ENCODE measurements at places on chromosomes 5 and 9. TPM values are rescaled to one million over a fixed set of nuclear protein-coding genes. Genes with fewer than 3 reads are reported as not detected.

DNA sequence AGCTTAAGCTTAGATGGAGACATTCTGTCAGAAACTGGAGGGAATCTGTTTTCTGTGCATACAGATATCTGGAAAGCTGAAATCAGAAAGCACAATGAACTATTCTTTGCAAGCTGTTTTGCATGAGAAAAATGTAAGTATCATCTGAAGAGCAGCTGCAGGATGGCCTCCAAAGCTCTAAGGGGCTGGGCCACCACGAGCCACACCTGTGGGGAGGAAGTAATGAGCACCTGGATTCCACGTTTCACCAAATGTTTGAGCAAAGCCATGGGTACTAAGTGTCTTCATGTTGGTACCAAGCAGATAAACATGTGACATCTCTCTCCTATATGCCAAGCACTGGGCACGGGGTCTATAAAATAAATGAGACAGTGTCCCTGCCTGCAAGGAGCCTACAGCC, 199.3 kb downstream of the TTLL11 start:
- no peak for DNase-seq

DNA sequence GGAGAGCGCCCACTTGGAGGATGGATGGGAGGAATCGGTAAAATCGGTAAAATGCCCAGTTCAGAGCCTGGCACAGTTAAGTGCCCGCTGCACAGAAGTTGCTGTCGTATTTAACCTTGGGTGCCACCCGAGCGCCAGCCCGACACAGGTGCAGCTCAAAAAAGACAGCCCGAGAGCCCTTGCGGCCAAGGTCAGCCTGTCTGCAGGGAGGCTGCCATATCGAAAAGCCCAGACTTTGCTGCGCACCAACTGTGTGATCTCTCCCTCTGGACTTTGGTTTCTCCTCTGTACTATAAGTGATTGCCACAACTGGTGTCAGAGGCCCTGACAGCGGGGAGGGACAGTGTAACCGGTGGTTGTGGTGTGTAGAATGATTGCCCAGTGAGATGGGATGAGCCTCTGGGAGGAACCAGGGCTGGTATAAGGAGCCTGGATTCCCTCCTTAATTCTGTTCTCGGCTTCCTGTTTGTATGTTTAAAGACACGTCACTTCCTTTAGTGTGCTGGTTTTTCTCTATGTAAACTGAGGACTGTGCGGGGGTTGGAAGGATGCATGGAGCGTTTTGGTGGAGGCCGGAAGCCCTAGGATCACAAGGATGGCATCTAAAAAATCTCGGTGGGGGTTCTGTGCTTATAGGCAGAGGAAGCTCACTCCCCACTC, 792 bp downstream of the NTMT1 start:
- no peak for DNase-seq

- no peak for DNase-seq
These were observed 133.4 kb downstream of the PALM2AKAP2 start for GRCh38 chr9:109913461-109913810.

- DNase-seq = no peak
These were observed 354.8 kb downstream of the NR2F1-AS1 start for GRCh38 chr5:93226202-93226735.

DNA sequence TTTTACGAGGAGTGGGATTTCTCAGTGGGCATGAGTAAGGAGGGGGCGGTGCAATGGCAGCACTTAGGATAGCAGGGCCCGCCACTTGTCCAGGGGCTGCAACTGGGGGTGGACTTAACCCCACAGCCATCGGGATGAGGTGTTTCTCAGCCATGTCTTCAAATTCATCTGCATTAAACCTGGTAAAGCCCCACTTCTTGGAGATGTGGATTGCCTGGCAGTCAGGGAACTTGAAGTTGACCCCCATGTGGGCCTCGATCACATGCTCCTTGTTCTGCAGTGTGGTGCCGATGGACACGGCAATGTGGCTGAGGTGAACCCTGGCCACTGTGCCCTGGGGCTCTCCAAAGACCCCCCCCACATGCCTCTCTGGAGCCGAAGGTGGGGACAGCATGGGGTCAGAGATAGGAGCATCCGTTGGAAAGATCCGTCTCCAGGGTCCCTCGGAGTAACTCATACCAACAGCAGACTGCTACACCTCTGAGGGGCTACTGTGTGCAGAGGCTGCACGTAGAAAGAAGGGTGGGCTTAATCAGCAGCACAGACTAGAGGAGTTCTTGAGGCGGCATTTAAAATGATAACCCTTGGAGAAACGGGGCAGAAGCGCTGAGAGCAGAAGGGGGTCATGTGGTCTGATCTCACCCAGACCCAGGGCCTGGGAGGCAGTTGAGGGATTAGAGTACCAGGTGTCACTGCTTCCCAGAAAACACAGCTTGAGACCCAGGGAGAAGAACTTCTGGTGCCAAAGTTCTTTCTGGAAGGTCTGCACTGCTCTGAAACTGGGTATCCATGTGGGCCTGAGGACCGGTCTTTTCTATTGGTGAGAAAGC, 141.4 kb downstream of the MTX3 start:
- DNase-seq = no peak

GRCh38 chr9:36116593-36116992, 19.9 kb upstream of the GLIPR2 start:
- DNase-seq = no peak

- DNase-seq = no peak
These were observed 16.0 kb downstream of the LYRM7 start for GRCh38 chr5:131186561-131187256.

- DNase-seq = no peak
These were observed 269.8 kb downstream of the GADD45G start for GRCh38 chr9:89874351-89875321.

DNA sequence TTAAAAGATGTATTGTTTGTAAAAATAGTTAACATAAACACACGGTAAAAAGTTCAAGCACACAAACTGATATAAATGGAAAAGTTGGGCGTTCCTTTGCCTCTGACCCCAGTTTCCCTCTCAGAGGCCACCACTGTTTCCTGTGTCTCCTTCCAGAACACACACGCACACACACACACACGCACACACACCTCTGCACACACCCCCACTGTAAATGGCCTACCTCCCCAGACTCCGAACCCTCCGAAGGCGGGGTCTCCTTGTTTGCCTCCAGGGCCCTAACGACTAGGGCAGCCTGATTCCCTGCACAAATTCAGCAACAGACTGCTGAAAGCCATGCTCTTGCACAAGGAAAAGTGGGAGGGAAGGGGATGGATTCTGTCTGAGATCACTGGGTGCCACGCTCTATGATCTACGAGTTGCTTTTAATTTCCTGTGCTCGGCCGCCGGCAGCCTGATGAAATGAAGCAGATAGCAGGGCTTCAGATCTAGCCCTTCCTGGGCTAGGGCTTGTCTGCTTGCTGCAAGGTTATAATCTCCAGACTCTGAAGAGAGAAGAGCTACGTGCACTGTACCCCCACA, 184.0 kb upstream of the IL12B start:
- DNase-seq = no peak

GRCh38 chr5:171593976-171594375, 174.5 kb downstream of the FGF18 start:
- DNase-seq = no peak

DNA sequence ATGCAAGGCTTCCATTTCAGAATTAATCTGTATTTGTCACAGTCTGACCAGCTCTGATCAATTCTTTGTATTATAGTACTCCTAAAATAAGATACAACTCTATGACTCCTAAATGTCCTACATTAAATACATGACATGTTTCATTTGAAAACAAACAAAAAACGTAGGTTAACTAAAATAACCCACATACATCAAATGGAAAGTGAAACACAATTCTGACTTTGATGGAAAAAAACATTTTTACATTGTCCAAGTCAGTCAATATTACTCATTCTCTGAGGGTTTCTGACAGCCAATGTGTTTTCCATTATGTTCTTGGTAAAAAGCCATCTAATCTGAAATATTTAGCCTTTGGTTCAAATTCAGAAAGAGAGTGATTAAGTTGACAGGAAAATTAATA, 8.7 kb downstream of the HMGCS1 start:
- DNase-seq = no peak

CDH9 gene
- not detected for total RNA-seq

DMGDH gene
- total RNA-seq = 0.95 TPM

SPINK4 gene
- total RNA-seq = not detected

DYNC2I2 gene
- total RNA-seq = 30.8 TPM

ACTBL2 gene
- total RNA-seq = not detected

ARRDC1 gene
- total RNA-seq = 40.5 TPM
